ENCODE measurements at places on chromosomes 7 and 10.

DNA sequence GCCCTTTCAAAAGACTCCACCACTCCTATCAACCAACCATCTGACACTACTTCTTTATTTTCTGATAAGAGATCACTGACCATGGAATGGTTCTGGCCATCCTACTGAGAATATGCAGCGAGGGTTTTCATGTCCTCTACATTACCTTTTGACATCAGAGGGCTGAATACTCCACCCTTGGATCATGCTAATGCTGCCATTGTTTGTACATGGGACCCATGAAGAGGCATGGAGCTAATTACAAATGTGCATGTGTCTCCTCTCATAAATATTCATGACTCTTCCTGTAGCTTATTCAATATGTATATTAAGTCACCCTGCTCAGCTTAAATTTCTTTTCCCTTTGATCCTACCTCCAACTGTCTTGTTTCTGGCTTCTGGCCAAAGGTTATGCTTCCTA is 1065.8 kb upstream of the GHITM start:
- no peak for DNase-seq

GRCh38 chr10:50248598-50248997 is 2.7 kb downstream of the ASAH2 start:
- DNase-seq: no peak

DNA sequence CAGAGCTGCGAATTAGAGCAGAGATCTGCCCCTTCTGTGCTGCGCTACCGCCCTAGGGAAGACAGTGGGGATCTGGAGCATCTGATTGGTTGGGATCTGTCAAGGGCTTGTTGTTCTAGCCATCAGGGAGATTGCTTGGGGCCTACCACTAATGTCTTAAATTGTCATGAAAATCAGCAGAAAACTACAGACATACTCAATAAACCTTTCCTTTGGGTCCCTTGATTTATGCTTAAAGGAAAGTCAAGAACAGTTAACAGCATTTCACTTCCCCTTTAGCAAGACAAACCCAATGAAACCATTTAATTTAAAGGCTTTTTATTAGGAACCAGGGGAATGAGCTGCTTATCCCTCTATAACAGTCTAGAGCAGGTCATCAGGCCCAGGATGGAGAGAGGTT is 10.0 kb downstream of the SLC25A28 start:
- no peak for DNase-seq

DNA sequence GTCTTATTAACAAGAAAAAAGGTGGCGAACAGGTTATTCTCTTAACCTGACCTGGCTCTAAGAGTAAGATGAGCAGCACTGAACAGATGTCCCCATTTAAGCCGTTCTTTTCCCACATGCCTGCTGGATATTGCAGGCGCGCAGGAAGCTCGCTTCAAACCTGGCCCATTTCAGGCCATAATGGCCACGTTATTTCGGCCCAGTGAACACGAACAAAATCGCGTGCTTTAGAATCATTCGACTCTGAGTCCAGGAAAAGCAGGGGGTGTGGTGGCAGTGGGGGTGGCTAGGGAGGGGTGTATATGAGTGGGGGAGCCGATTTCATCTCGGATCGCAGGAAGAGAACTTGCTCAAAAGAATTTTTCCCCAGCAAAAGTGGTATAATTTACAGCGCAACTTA is 6.6 kb upstream of the SP8 start:
- no peak for DNase-seq

DNA sequence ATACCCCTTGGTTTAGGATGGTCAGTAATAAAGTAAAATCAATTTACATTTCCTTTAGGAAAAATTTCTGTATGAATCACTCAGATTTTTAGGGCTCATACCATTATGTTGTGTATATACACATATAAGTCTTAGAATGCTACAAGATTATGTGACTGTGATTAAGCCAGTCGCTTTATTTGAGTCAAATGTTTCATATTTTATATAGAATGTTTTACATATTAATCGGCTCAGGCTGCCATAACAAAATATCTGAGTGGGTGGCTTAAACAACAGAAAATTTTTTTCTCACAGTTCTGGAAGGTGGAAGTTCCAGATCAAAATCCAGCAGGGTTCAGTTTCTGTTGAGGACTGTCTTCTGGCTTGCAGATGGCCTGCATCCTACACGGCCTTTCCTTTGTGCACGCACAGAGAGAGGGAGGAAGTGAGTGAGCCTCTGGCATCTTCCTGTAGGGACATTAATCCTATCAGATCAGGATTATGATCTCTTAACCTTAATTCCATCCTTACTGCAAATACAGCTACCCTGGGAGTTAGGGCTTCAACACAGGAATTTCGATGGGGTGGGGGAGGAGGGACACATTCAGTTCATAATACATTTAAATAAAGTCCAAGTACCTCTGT is 198.0 kb downstream of the PHF14 start:
- DNase-seq: no peak

DNA sequence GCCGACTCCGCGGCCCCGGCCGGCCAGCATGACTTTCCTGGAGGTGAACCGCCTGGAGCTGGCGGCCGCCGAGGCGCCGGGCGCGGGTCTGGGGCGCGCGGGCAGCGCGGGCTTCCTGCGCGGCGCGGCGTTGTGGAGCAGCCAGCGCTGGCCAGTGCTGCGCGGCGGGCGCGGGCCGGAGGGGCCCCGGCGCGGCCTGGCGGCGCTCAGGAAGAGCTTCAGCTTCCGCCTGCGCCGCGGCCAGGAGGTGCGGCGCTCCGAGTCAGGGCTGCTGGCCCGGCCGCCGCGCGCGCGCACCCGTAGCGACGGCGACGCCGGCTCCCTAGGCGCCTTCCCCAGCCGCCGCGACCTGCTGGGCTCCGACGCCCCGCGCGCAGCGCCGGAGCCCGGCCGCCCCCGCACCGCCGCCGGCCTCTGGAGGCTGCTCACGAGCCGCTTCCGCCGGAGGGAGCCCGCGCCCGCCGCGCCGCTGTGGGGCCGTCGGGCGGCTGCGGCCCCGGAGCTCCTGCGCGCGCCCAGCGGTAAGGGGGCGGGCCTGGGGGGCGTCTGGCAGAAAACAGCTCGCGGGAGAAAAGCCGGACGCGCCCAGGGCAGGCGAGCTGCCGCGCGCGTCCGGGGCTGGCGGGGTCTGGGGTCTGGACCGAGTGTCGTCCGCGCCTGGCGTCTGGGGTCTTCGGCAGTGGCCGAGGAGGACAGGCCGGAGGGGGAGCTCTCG is 29.0 kb downstream of the AGAP3 start:
- no peak for DNase-seq

- DNase-seq: no peak
These were observed 167.7 kb upstream of the TCF7L2 start for GRCh38 chr10:112782200-112782907.

DNA sequence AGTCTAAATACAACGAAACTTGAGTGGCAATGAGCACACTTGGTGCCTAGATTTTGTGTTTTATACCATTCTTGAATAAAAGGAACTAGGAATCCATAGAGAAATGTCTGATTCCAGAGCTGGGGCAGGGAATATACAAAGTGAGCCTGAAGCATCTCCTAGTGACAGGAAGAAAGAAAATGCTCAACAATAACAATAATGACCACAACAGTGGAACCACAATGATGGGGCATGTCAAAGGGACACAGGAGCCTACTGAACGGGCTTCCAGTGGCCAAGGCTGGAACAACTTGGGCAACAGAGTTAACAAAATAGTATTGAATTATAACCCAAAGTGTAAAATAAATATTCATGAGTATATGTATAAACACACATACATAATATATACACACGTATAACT is 94.4 kb upstream of the ADCY1 start:
- DNase-seq: no peak

Measured in A549 (cell line).